CD4-positive, CD25-positive, alpha-beta regulatory T cell (primary cell): ENCODE measurements at places on chromosomes 5 and 9.

GRCh38 chr5:34474573-34475021, 181.5 kb upstream of the RAI14 start:
- peak; percentile 23 for DNase-seq

DNA sequence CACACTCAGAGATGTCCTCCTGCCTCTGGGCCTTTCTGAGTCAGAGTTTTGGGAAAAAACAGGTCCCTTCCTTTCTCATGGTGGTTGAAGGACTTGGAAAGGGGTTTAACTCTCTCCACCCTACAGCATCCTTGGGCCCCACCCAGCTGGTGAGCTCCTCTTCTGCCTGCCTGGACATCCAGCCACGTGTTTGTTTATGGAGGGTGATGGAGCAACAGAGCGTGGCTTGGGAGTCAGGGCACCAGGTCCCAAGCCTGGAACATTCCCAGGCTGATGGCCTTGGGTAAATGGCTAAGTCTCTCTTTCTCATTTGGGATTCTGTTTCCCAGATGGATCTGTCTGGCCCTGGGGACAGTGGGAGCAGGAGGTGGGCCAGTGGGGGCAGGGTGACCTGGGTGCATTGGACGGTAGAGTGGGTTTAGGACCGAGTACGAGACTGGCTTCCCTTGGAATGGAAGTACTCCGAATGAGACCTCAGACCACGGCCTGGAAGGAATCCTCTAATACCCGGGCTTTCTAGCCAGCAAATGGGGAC, 141.1 kb upstream of the IRX2 start:
- DNase-seq: no peak

DNA sequence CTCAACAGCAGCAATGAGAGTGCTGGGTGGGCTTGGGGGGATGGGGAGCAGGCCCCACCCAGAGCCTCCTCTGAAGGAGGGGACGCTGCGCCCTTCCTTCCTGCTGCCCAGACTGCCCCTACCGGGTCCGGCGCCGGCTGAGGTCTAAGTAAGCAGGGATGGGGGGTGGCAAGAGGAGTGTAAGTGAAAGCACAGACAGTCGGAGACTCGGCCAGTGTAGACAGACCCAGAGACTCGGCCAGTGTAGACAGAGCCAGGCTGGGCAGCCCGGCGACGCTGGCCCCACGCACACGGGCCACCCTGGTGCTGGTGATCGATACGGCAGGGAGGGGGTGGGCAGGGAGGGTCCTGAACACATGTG, 7.4 kb upstream of the ENTPD8 start:
- no peak for DNase-seq

GRCh38 chr9:100437860-100438805, 11.2 kb downstream of the MSANTD3 start:
- DNase-seq: peak; percentile 41

GRCh38 chr9:98555651-98556465, 152.9 kb downstream of the GABBR2 start:
- no peak for DNase-seq

DNA sequence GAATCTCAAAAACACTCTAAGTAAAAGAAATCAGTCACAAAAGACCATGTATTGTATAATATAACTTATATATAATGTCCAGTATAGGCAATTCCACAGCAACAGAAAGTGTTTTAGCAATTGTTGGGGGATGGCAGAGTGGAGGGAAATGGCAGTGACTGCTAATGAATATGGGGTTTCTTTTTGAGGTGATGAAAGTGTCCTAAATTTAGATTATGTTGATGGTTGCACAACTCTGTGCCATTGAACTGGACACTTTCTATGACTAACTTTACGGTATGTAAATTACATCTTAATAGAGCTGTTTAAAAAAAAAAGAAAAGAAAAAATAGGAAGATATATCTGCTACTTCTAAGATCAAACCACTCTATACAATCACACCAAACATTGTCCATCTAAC, 124.9 kb upstream of the ZNF462 start:
- DNase-seq: no peak

- no peak for DNase-seq
Observed at GRCh38 chr9:137945581-137945980, 68.0 kb downstream of the CACNA1B start.

DNA sequence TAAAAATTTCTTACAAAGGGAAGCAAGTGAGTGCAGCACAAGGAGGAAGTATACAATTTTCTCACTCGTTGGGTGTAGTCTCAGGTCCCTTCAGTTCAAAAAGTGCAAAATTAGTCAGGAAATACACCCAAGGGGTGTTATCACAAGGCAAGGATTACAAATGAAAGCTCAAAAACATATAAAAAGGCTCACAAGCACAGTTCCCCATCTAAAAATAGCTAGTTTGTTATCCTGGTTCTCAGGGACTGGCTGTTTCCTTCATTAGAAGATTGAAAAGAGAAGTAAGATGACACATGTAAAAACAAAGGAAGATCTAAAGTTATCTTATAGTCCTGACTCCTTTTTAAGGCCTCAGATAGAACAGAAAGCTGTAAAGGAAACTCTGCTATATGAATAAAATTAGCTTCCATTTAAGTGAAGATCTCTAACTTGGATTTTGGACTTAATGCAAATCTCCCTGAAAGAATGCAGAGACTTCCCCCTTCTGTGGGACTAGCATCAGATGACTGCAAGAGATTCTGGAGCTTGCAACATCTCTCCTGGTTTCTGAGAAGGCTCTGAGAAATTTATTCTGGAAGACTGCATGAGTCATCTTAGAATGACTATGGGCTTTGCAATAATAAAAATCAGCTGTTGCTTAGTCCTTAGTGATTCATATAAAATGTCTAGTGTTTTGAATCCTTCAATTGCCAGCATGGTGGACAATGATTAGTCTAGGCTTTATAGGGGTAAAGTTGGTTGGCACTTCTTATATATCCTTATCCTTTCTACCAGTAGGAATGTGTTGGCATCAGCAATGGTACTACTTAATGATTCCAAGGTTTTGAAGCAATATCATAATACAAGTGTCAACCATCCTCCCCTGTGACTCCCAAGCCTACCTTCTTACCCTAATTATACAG, 25.4 kb downstream of the DAB2 start:
- DNase-seq: no peak

GRCh38 chr5:3321119-3321760, 274.4 kb upstream of the IRX1 start:
- no peak for DNase-seq
